Right cardiac atrium (tissue), 5 donors: ENCODE measurements at places on chromosomes 6 and 20.

- DNase-seq, result no peak
Measured at GRCh38 chr6:106086814-106087175, 659 bp downstream of the PRDM1 start.

DNA sequence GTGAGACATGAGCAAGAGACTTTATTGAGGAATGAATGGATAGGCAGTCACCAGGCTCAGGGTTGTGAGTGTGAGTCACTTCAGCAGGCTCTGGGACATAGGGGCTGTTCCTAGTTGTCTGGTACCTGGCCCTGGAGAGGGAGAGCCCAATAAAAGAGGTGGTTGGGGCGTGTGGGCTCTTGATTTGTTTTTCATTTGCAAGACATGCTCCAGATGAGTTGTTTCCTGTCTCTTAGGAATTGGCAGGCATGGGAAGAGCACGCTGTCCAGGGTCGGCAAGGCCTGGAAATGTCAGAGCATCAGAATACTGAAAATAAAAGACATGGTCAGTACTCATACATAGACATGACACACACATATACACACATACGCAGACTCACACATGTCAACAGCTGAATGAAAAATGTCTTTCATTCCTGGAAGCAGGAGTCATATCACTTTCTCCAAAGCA lies 166.3 kb upstream of the SULF2 start:
- no peak for DNase-seq

- no peak for DNase-seq
Measured at GRCh38 chr6:151257985-151258445, 18.2 kb downstream of the AKAP12 start.

DNA sequence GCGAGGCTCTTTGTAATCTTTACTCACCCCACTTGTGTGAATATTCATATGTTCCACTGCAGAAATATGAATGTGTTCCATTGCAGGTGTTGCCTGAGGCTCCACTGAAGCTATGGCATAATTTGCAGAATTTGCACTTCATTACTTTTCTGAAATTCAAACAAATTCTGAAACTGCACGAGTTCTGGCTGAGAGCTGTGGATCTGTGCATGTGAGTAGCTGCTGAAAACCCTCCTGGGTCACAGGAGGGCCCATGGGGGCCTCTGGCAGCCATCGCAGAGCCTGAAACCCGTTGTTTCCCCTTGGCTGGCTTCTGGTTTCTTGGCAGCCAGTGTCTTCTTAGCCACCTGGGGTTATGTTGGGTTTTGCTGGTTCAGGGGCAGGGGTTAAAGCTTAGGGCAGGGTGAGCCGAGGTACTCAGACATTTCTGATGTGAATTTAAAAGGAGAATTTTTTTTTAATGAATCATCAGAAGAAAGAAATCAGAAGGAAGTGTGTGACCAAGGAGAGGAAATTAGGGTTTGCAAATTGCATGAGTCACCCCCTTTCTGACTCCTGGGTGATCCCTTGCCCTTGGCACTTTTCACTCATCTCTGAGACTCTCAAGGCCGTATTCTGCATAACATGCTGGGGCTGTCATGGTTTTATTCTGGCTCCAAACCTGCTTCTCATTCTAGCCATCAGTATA lies 40.6 kb downstream of the TOX2 start:
- DNase-seq, result no peak

GRCh38 chr6:118598324-118598723 lies 50.2 kb downstream of the PLN start:
- no peak for DNase-seq

DNA sequence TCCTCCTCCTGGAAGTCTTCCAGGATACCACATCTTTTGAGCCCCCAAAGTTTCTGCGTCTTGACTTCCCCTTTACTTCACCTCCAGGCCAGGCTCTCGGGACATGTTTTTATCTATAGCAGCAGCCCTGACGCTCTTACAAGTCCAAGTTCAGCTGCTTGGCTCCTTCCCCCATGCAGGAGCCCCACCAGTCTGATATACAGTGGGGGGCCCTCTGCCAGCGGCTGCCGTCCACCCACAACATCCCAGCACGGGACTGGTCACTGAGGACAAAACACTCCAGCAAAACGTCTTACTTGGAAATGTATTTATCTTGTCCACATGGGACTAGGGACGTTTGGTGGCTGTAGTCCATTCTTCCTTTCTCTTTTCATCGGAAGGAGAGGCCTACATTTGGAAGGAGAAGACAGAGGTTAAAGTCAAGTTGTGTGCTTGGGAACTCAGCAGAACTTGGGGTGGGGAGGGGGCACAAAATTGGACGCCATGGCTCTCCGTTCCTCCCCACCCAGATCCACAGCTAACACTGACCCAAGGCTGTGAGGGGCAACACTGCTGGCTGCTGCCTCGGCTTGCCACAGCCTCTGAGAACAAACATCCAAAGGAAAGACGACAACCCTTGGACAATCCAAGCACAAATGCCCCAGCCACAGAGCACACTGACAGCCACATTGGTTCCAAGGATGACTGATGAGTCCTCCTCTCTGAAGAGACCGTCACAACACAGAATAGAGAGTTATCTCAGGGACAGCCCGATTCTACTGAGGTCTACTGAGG lies 79.2 kb downstream of the PRND start:
- no peak for DNase-seq

DNA sequence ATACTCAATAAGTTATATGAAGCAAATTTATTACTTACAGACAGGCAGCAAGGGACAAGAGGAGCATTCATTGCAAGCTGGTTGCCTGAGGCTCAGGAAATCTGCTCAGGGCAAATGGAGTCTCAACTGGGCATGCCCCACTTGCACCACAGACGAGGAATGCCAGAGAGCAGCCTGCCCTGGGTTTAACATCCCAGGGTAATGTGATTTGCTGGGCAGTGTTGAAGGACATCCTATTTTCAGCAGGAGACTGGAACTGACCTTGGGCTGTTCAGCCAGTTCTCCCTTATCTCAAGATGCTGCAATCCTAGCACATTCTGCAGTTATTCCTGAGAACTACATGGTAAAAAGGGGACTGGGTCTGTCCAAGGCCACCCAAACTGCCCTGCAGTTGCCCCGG lies 3.8 kb upstream of the ENTPD6 start:
- peak; percentile 68 for DNase-seq

DNA sequence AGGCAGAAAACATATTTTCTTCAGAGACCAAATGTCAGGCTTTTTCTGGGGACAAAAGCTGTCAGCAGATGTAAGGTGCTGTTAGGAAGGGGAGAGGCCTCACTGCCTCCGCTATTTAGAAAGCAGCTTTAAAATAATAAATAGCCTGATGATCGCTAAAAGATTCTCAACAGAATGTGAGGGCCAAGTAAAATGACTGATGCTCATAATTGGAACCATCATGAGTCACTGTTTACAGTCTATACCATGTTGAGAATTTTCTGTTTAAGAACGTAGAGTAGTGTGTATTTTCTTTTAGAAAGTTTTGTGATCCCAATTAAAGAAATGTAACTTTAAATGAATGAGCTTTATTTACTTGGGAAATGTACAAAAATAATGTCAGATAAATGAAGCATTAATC lies 220.0 kb downstream of the CLIC5 start:
- DNase-seq, result no peak

DNA sequence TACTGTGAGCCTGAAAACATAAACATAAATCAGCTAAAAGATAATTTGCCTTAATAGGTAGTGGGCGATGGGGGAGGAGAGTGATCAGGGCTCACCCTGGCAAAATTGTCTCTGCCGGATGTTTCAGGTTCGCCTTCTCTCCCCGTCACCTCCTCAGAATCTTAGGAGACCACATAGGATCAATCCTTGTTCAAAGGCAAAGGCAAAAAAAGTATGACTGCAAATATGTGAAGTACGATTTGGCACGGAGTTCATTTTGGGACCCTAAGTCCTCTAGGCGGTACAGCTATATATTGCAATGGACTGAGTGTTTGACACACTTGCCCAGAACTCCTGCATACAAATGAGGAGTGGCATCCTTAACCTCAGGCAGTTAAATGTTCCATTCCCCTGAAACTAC lies 649.2 kb upstream of the FLRT3 start:
- no peak for DNase-seq

- DNase-seq, result no peak
Measured at GRCh38 chr6:73028893-73029450, 196.3 kb downstream of the KHDC1L start.

- DNase-seq, result no peak
Measured at GRCh38 chr6:21935561-21936028, 342.0 kb downstream of the SOX4 start.

DNA sequence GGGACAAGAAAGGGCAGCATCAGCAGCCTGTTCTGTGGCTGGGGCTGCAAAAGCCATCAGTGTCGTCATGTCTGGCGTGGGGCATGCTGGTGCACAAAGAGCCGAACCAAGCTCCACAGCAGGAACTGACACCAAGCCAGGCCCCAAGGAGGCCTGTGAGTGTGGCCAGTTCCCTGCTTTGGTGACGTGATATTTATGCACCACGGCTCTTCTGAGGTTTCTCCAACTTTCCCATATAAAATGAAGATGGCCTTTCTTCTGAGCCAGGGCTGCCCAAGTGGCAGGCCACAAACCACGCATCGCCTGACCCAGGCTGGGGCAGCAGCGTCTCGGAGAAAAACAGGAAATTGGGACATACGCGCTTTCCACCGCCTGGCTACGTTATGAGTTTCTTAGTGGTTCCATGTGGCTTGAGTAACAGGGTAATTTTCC lies 109.9 kb downstream of the RIN2 start:
- DNase-seq, result no peak

DNA sequence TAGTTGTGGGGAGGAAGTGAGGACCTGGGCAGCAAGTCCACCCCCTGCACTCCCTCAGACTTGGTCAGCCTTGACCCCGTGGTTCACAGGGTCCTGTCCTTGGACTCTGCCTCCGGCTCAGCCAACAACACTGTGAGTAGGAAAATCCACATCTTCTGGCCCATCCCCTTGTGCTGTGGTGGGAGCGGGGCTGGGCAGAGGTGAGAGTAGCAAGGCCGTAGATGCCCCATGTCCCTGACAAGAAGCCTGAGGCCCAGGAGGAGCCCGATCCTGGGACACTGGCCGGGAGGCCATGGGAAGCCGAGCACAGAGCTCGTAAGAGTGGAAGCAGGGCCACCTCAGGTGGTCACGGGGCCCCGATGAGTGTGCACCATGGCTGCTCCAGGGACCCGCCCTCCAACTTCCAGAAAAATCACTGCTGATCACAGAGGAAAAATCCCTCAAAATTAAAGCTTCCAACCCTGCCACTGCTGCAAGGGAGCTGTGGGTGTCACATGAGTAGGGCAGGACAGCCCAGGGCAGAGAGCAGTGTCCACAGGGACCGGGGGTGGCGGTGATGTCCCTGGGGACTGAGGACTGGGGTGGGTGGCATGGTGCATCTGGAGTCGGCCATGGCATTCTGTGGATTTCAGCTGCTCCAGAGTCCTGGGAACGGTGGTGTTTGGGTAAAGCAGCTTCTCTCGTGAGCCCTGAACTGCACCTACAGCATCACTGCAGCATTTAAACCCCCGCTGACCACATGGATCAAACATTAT lies 189.4 kb downstream of the DLL1 start:
- peak; percentile 24 for DNase-seq

- no peak for DNase-seq
Measured at GRCh38 chr6:150394053-150394898, 25.5 kb downstream of the IYD start.

DNA sequence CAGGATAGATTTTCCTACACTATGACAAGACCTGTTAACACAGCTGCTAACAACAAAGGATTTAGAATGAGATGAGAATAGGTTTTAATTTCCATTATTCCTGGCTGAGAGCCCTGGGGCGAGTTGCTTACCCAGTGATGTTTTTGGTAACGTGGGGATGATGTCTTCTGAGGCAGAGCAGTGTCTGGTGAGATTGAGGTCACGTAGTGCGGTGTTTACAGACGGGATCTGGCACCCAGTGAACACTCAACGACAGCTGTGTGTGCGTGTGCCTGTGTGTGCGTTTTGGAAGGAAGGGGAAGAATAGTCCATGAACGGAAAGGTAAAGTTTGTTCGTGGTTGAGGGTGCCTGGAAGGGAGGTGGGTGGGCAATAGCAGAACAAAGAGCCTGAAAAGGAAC lies 384.7 kb downstream of the C6orf118 start:
- no peak for DNase-seq

- DNase-seq, result peak; percentile 29
Measured at GRCh38 chr6:96836631-96837080, 621 bp downstream of the GPR63 start.

- no peak for DNase-seq
Measured at GRCh38 chr6:109360281-109360680, 22.0 kb downstream of the CD164 start.

GRCh38 chr6:16523606-16524379 lies 237.5 kb downstream of the ATXN1 start:
- DNase-seq, result peak; percentile 40

GRCh38 chr6:125554456-125554855 lies 195.0 kb upstream of the HEY2 start:
- no peak for DNase-seq

DNA sequence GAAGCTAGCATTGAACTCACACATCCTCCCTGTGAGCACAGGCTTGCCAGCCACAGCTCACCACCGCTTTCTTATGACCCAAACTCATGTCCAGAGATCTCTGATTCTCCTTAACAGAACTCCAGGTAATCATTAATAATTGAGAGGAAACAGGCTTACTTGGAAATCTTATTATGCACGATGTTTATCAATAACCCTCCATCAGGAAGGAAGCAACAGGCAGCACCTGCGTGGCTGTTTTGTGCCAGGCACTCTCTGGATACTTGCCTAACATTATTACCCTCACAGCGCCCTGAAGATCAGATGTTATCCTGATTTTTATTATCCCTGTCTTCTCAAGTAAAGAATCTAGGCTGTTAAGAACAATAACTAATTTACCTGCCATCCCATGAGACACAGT lies 306.6 kb downstream of the PRKN start:
- DNase-seq, result no peak

- DNase-seq, result no peak
Measured at GRCh38 chr6:149259753-149260152, 57.8 kb upstream of the TAB2 start.

- DNase-seq, result no peak
Measured at GRCh38 chr6:160285541-160286105, 27.0 kb upstream of the SLC22A2 start.

DNA sequence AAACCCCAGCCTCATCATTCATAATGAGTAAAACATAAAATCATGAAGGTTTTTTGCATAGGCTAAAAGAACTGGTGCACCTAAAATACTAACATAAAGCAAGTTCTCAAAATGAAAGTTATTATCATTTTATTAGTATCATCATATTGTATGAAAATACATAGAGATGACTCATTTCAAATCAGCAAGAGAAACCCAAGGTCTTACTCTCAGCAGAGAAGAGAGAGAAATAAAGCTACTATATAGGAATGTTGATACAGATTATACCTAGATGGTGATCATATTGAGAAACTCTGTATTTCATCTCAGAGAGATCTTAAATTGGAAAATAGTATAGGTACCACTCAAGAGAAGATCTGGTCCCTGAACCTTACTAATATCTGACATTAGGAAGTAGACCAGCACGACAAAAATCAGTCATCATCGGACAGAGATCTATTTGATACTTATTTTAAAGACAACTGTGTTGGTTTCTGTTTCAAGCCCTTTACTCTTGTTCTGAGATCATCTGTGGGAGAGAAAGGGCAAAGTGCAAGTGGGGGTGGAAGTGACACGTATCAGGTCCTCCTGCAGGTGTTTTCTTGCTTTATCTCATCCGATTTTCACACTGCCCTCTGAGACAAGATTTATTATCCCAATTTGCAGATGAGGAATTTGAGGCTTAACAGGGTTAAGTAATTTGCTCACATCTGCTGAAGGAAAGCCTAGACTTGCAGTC lies 532.3 kb downstream of the MAFB start:
- no peak for DNase-seq
